Caki2 (cell line): ENCODE measurements at places on chromosomes 7 and 10.

DNA sequence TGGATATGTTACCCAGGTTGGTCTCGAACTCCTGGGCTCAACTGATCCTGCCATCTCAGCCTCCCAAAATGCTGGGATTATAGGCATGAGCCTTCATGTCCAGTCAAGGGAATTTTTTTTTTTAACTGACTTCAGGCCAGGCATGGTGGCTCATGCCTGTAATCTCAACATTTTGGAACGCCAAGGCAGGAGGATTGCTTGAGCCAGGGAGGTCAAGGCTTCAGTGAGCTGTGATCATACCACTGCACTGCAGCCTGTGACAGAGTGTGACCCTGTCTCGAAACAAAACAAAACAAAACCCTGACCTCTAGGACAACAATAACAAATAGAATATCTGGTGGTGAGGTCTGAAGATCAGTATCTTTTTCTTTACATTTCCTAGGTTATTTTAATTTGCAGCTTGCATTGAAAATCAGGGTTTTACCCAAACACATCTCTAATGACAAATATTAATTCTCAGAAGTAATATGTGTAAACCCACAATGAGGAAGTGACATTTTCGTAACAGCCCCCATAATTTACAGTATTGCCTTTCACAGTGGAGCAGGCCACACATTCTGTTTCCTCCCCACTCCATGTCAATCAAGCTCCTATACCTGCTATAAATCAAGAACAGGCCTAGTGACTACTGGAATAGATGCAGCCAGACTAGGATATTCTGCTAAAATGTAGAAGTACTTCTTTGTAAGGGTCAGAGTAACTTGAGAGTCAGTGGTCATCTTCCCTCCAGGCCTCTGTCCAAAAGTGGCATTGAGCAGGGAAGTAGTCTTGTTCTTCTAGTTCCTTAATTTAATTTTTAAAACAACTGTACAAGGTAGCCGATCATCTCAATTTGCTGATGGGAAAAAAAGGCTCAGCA lies 43.3 kb upstream of the ECHDC3 start:
- no peak for DNase-seq

DNA sequence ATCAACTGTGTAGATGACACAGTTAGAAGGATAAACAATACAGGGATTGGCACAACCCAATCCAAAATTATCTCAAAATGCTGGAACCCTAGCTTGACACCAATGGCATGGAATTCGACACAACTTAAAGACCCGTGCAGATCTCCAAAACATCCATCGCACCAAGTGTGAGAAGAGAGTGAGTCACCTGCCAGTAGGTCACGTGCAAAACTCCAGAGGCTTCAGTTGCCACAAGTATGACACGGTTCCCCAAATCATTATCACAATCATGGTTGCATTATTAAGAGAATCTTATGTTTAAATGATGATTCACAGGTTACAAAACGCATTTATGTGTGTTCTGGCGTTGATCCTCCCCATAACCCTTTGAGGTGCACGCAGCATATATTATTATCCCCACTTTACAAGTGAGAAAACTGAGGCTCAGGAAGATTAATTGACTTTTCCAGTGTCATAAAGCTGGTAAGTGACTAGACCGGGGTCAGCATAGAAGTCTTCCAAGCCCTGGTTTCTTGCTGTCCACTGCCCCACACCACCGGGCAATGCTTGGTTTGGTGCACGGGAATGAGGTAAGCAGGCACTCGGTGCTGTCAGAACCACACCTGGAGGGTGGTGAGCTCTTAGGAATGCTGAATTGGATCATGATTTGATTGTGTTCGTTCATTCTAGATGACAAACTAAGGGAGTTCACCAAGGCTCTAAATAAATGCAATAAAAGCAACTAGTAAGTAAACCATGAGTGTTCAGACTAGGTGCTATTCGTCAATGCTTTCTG lies 23.6 kb upstream of the STK17A start:
- DNase-seq = no peak

DNA sequence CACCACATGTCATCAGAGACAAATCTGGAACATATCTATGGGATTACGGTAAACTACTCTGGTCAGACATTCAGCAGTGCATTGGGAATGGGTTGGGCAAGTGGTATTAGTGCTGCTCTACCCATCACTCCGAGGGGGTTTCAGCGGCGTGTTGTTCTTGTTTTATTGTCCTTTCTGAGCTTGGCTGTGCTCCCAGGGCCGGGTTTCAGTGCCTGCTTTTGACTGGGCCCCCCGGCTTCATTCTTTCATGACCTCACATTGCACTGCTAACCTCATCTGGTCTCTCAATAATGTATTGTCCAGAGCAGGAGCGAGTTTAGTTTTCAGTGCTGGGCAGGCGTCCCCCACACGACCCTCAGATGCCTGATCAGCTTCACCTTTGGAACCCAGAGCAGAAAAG lies 364.6 kb downstream of the PAXIP1 start:
- DNase-seq = no peak

- DNase-seq = peak; percentile 19
Observed at GRCh38 chr7:30162622-30163124, 27.9 kb downstream of the MTURN start.

GRCh38 chr7:101216860-101217387 lies 457 bp downstream of the PLOD3 start:
- peak; percentile 12 for DNase-seq

DNA sequence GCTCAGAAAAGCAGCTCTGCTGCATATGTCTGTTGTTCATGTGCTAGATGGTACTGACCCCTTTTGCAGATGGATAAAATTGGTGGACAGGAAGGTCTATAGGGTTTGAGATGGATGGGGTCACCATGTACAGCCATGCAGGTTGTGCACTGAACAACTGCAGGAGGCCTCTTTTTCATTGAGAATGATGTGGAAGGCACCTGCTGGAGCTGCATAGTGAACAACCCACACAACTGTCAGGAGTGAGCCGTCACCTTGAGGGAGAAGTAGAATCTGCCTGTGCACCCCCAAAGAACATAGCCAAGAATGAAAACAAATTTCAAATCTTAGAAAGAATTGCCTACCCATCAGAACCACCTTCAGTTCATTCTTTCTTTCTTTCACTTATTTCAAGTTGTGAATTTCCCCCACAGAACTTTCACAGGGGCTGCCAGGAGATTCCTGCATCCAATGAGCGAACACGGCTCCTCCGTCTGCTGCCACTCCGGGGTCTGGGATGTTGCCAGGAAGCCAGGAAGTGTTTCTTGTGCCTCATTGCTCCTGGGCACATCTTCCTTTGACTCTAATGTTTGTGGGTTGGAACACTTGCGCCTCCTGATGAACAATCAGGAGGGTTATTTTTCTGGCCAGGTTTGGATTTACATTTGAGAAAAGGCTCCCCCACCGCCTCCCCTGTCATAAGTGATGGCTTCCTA lies 53.7 kb upstream of the DOCK1 start:
- DNase-seq = no peak

DNA sequence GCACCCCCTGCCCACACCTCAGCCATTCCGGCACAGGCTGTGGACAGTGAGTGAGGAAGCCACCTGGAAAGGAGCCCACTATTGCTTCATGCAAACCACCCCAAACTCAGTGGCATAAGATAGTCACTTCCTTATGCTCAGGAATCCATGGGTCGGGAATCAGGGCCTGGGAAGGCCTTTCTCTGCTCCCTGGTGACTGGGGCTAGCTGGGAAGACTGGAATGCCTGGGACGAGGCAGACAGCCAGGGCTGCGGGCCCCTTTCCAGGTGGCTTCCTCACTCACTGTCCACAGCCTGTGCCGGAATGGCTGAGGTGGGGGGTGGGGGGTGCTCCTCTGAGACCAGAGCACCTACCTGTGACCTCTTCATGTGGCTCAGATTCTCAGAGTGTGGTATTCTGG lies 74.1 kb upstream of the GRB10 start:
- DNase-seq = no peak

DNA sequence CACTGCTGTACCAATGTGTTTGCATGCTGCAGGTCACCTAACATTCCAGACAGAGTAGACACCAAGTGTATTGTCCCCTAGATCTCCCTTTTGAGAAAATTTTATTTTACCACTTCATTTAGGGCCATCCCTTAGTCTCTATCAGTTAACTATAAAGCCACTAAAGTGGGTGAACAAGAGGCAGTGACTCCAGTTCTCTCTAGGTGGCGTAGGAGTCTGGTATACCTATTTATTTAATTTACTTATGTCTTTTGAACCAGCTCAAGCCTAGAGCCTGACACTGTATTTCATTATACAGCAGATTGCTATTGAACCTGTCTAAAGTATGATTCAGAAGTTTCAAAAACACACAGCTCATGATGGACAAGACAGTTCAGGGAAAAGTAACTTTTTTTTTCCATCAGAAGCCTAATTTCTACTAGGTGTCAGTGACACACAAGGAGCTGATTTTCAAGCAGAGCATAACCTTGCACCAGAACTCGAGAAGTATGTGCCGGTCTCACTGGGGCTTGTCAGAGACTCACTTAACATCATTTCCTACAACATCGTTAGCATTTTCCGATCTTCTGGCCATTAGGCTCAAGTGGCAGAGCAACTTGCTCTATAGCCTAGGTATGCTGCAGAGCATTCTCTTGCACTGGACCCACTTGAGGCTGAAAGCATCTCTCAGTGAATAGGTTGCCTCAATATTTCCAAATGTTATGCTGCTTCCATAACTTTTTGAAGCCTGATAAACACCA lies 175.4 kb downstream of the CDC14C start:
- no peak for DNase-seq

- no peak for DNase-seq
Observed at GRCh38 chr10:103783681-103784080, 71.7 kb downstream of the SH3PXD2A start.

DNA sequence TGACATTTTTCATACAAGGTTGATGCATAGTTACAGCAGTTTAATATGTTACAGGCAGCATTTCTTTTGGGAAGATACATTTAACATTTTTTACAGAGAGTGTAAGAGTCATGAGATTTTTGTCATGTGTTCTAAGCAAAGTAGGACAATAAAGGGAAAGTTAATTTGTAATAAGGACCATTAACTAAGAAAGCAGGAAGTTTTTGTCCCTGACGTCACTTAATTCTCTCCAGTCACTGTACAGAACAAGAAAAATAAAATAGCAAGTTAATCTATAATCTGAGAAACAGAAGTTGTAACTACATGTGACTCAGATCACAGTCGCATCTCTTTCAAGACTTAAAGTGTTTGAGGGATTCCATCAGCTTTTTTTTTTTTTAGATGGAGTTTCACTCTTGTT lies 49.5 kb upstream of the CAPZA2 start:
- DNase-seq = peak; percentile 97

- DNase-seq = no peak
Observed at GRCh38 chr7:19139706-19140327, 5.4 kb downstream of the FERD3L start.

- peak; percentile 22 for DNase-seq
Observed at GRCh38 chr7:27160145-27160545, 3.7 kb upstream of the HOXA7 start.

GRCh38 chr10:86858011-86858410 lies 99.4 kb downstream of the MMRN2 start:
- no peak for DNase-seq

DNA sequence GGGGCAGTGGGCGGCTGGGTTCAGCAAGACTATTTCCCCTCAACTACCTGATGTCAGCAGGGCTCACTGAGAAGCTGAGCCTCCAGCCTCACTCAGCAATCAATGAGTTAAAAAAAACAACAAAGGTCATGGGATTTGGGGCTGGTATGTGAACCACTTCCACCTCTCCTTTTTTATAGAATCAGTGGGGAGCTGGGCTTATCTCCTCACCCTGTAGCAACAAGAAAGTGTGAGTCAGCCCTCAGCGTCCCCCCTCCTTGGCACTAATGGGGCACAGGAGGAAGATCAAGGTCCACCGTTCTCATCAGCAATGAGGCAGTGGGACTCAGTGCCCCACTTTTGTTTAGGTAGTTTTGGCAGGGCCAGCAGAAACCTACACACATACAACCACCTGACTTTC lies 823.5 kb upstream of the POM121L12 start:
- DNase-seq = no peak

- no peak for DNase-seq
Observed at GRCh38 chr7:74707238-74707637, 49.7 kb downstream of the GTF2I start.

GRCh38 chr7:76202666-76203030 lies 952 bp downstream of the SRRM3 start:
- no peak for DNase-seq
